T follicular helper cell (primary cell): ENCODE measurements at places on chromosomes 7 and 10.

- DNase-seq, result no peak
These were observed 167.2 kb upstream of the AKR1E2 start for GRCh38 chr10:4658777-4659176.

DNA sequence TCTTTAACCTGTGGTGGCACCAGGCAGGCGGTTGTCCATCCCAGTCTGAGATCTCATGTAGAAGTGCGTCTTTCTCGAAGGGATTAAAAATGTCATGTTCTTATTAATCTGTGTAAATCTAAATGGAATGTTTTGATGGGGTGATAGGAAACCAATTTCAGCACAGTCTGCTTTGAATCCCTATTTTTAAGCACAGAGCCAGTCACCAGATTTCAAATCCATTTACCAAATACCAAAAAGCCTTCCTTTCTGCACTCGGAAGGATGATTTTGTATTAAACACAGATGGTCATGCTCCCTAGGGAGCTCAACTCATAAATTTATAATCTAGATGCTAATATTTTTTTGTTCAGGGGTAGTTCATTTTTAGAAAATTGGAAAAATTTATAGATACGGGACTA, 160.6 kb upstream of the AOAH start:
- no peak for DNase-seq

DNA sequence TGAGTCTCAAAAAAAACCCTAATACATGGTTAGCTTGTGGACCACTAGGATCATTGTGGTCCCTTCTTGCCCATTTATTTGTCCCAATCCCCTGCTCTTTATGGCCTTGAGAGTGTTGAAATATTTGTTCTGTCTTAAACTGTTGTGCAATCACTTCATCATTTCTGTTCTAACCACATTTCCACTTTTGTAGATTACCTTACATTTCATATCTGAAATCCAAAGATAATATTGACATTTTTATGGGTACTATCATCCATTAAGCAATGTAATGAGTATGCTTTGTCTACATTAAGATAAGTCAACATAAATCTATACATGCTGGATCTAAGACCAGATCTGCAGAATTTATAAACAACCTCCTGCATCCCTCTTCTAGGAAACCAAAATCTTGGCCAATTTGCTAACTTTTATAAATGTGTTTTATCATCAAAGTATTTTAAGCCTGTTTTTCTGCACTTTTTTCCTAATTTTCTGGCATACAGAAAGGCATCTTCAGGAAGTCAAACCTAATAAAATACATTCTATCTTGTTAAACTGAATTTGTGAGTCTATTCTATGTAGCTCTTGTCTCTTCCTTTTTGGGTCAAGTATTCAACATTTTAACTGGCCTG, 359.4 kb upstream of the CELF2 start:
- no peak for DNase-seq

DNA sequence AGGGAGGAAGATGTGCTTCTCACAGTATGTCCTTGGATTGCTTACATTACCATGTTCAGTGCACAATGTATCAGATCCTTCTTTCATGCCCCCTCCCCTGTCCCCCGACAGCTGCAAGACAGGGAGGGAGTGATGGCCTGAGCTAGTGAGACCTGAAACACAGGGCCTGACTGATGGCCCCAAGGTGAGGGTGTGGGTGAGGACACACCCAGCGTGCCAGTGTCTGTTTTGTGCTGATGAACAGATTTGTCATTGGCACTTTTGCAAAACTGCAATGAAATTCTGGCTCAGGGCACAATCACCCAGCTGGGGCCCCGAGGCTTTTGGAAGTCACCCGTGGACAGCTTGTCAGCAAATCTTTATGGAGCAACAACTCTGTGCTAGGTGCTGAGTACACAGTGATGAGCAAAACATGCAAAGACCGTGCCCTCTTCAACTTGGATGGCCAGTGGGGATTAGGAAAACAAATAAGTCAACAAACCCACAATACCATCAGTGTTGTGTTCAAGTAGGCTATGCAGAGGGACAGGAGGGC, 59.4 kb upstream of the EMX2 start:
- no peak for DNase-seq

DNA sequence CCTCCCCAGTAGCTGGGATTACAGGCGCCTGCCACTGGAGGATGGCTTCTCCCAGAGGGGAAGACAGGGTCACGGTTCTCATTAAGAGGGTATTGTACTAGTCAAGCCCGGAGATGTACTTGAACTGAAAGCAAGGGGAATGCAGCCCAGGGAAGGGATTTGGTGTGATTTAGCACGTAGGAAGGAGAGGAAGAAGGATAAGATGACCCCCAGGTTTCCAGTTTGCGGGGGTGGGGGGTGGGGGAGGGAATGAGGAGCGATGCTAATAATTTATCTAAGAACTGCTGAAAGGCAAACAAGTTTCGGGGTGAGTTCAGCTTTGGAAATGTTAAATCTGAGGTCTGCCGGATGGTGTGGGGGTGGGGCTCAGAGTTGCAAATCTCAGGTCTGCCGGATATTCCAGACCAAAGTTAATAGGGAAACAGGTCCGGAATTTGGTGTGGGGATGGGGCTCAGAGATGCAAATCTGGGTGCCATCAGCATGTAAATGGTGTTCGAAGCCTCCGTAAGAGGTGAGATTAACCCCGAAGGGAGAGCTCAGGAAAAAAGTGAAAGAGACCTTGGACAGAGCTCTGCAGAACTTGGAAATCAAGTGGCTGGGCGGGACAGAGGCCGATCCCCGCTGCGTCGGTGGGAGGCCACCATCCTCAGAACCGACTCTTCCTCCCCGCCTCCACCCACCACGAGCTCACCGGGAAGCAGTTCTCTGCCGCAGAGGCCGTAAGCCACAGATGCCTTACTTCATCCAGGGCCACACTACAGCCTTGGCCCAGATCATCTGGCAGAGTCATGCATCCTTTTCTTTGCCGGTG, 1.6 kb upstream of the SEPHS1 start:
- DNase-seq, result no peak

- DNase-seq, result no peak
These were observed 854 bp downstream of the CTBP2 start for GRCh38 chr10:125159486-125159931.

DNA sequence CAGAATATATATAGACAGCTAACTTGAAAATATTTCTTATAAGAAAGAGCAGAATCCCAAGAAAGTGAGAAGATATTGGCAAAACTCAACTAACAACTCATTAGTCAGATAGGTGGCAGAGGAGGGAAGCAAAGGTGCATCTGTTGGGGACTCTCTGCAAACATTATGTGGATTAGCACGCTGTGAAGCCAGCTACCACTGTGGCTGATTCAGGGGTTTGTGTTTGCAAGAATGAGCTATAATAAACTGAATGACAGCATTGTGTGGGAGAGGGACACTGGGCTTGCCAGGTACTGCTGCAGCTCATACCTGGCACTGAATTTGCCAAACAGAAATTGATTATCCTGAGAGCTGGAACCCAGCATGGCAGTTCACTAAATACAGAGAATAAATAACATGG, 170.3 kb upstream of the MINDY3 start:
- DNase-seq, result no peak

- no peak for DNase-seq
These were observed 57.3 kb downstream of the ORC5 start for GRCh38 chr7:104150470-104150869.

DNA sequence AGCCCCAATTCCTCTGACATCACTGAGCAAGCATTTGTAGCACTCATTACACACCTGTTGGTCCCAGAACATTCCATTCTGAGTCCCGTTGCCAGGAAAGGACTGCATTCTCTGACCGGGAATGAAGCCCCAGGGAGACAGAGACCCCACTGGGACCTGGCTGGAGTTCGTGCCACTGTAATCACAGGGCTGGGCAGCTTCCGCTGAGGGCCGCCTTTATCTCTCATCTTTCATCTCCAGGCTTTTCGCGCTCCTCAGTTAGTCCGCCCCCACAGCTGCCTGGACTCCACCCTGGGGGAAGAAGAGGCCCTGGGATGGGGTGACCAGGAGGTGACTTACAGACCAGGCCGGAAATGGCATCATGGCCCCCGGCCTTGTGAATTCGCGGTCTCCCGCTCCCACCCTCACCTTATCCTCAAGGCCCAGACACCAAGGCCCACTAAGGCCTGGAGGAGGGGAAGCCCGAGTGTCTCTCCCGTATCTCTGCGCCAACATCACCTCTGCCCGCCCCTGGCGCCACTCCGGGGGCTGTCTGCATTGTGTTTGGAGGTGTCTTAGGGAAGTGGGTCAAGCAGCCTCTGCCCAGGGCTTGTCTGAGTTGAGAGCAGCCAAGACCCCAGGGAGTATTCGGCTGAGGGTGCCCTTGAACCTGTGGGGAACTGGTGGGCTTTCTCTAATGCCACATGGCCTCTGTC, 75.4 kb downstream of the PROSER2 start:
- no peak for DNase-seq

GRCh38 chr10:120997313-120997712, 146.2 kb downstream of the WDR11 start:
- DNase-seq, result no peak

DNA sequence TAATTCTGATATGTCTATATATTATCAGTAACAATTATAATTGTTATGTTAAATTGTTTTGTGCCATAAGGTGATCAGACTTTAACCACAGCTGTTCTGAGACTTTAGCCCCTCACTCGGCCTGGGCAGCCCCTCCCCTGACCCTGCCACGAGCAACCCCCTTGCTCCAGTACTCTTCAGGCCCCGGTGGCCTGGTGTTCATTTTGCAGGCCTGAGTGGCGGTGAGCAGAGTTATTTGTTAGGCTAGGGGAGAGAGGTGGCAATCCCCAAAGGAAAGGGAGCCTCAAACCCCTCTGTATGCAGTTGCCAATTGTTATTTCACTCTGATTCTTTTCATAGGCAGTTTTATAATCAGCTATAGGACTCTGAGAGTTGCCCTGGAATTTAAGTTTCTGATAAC, 22.9 kb upstream of the CREB3L2 start:
- no peak for DNase-seq

GRCh38 chr10:6815346-6815745, 235.3 kb upstream of the PRKCQ start:
- DNase-seq, result no peak

GRCh38 chr7:30038196-30038980, 10.2 kb downstream of the PLEKHA8 start:
- no peak for DNase-seq

- no peak for DNase-seq
These were observed 504.5 kb upstream of the GALNT17 start for GRCh38 chr7:70627461-70627860.

- no peak for DNase-seq
These were observed 308.5 kb downstream of the REEP3 start for GRCh38 chr10:63829573-63830149.

- DNase-seq, result no peak
These were observed 10.8 kb upstream of the ZNRF2 start for GRCh38 chr7:30273552-30273951.

DNA sequence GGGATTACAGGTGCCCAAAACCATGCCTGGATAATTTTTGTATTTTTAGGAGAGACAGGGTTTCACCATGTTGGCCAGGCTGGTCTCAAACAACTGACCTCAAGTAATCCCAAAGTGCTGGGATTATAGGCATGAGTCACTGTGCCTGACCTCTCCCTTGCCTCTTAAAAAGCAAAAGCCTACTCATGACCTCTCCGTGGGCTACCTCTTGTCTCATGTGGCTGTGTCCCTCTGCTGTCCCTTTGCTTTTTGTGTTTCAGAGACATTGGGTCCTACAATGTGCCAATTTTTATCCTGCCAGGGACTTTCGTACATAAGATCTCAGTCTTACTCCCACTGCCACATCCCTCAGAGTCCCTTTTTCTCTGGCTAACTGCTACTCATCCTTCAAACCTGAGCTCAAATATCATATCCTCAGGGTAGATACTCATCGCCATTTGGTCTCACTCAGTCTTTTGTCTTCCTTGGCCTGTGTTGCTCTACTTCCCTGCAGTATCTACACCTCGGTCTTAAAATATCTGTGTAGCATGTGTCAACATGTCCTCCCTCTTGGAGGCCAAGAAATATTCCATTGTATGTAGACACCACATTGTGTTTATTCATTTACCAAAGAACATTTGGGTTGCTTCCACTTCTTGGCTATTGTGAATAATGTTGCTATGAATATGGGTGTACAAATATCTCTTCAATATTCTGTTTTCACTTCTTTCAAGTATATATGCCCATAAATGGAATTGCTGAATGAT, 465.0 kb upstream of the KLF6 start:
- DNase-seq, result no peak

DNA sequence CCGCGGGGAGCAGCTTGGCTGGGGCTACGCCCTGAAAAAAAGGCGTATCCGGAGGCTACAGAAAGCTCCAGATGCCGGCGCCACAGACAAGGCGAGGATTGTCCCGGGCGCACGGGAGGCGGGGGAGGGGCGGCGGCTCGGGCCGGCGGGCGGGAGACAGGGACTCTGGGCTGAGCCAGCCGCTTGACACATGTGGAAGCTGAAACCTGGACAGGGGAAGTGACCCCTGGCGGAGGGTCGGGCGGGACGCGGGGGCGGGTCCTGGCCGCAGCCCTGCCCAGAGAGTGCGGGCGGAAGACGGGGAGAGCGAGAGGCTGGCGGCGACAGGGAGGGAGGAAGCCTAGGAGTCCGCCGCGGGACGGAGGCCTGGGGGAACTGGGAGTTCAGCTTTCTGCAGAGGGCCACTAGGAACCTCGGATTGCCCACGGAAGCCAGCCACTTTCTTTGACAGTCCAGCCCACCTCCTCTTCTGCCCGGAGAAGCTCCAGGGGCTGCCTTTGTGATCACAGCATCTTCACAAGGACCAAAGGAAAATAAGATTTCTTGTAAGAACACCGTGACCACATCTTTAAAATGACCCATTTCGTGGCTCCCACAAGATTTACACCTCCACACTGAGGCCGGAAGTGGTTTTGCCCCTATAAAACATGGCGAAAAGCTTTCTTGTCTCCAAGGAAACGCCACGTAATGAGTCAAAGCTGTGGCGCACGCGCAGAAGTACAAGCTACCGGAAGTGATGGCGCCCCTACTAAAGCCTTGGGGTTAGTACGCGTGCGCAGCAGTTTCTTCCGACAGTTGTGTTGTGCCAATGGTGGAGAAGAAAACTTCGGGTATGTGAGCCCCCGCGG, at the start of the genes PLOD3 and ZNHIT1:
Gene PLOD3, minus strand, starts transcription at position 194 of the 848 bp plus-strand sequence. CDS start 307 bp downstream, outside the sequence.
Gene ZNHIT1, plus strand, starts transcription at position 778 of the 848 bp plus-strand sequence. Its CDS starts 31 bp downstream, at position 809.
- DNase-seq, result peak; percentile 93

GRCh38 chr7:117237646-117238045, 85.2 kb downstream of the WNT2 start:
- no peak for DNase-seq

DNA sequence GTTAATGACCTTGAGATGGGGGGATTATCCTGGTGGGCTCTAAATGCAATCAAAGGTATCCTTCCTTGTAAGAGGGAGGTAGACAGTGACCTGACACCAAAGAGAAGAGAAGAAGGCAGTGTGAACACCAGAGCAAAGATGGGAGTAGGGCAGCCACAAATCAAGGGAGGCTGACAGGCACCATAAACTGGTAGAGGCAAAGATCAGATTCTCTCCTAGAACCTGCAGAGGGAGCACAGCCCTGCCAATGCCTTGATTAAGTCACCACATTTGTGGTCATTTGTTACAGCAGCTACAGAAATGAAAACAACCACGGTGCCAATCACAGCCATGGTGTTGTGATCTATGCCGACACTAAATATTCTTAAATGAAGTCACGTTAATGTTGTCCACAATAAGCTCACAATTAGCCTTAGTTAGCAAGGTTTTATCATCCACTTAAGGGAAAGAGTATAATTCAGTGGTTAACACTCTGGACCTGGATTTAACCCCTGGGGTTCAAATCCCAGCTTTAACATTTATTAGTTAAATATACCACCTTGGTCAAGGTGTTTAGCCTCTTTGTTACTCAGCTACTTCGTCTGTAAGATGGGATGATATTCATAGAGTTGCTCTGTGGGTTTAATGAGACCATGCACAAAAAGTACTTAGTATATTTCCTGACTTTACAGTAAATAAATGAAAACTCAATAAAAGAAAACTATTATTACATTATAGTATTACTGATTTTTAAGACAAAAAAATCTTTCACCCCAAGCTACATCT, 70.8 kb downstream of the SGMS1 start:
- no peak for DNase-seq

- no peak for DNase-seq
These were observed 58.3 kb downstream of the TAF3 start for GRCh38 chr10:7876541-7877127.
